ENCODE measurements at places on chromosomes 16 and 17.

GRCh38 chr16:80084614-80085013, 456.2 kb upstream of the DYNLRB2 start:
- no peak for DNase-seq

DNA sequence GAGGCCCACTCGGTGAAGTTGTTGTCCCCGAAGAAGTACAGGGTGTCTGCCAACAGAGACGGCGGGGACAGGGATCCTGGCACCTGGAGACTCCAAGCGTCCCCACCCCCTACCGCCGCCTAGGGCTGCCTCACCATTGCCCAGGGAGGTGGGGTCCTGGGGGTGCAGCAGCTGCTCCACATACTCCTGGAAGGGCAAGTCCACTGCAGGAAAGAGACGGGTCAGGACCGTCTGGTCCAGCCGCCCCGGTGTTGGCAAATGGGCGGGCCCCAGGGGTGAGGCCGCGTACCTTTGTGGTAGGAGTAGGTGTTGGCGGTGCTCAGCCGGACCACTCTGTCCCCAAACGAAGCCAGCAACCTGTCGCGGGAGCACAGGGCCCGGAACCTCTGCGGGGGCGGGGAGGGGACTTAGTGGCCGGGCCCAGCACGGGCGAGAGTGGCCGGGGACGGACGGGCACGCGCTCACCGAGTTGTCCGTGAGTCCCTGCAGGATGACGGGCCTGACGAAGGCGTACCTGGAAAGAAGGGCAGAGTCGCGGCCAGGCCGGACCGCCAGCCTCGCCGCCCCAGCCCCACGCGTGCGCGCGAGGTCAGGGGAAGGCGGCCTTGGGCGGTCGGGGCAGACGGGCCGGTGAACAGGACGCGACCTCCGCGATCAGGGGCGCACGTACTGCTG, 601 bp downstream of the JMJD8 start:
- DNase-seq: no peak

DNA sequence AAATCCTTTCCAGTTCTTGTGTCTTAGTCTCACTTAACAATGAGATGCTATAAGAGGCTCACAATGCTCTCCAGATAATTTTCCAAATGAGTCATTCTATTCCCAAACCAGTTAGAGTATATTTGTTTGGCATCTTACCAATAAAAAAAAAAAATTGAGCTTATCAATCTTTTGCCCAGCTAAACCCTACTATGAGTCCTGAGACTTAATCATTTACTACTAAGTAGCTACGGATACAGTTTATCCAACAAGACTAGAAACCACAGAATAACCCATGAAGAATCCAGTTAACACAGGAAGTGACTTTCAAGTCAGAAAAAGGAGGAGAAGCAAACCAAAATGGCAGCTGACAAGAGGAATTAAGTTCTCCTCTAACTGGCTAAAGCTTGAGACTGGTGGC, 330.3 kb upstream of the XYLT1 start:
- DNase-seq: no peak

DNA sequence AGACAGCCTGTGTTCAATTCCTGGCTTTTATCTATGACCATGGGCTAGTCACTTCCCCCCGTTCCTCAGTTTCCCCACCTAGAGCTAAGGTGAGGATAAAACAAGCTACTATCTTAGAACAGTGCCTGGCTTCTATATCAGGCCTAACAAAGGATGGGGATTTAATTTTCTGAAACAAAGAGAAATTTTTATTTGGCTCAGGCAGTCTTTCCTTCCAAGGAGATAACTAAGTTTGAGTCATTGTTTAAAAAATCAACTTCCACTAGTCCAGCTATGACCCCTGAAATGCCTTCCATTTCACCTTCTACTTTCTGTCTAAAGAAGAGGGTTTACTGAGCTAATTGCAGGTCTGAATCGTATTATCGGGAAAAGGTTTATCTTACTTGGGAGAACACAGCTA, 99.0 kb downstream of the CMIP start:
- DNase-seq: no peak

- DNase-seq: no peak
These were observed 5.1 kb downstream of the CFAP20 start for GRCh38 chr16:58123896-58124600.

GRCh38 chr17:52150935-52151334, 7.6 kb downstream of the CA10 start:
- no peak for DNase-seq

DNA sequence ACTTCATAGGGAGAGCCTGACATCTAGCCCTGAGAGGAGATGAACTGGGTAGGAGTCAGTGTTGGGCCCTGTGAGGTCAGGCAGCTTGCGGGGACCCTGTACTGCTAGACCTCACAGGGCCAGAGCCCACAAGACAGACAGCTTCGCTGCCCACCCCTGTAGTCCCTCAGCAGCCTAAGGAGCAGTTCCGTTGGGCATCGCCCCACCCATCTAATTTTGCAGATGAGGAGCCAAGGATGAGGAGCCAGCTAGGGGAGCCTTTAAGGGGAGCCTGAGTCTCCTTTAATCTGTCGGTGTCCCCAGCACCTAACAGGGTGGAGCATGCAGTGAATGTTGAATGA, 755 bp upstream of the TUFM start:
- no peak for DNase-seq

DNA sequence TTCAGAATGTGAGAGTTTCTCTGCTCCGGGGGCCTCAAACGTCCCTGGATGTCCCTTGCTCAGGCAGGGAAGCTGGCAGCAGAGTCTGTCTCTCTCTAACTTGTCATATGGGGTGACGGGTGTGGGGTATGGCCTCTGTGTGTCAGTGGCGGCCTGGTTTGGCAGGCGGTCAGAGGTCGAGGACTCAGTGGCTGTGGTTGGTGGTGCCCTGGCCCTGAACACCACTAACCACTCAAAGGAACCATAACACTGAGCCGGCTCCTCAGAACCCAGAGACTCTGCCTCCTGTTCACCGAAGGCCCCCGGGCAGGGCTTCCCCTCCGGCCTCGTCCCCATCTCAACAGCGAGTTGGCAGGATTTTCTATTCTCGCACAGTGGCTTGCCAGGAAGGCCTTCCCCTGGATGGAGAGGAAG, 677 bp downstream of the P2RX1 start:
- DNase-seq: no peak

DNA sequence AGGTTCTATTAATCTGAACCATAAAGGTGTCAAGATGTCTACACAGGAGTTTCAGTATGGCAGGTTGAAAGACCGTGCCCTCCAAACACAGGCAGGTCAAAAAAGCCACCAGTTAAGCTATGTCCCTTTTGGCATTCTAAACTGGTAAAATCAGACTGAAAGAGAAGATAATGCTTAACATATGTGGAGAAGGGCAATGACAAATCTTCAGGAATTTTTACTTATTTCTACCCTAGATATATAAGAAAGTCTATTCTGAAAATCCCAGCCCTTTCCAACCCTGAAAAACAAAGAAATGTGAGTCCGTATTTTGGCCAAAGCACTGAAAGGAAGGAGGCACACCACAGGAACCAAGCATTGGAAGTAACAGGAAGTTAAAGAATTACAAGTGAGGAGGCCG, 16.5 kb downstream of the AP1G1 start:
- no peak for DNase-seq

- no peak for DNase-seq
These were observed 19.1 kb downstream of the ETV4 start for GRCh38 chr17:43526886-43527648.

GRCh38 chr17:57468932-57469775, 212.8 kb downstream of the MSI2 start:
- no peak for DNase-seq

GRCh38 chr16:30054959-30055553, 10.5 kb upstream of the ALDOA start:
- DNase-seq: no peak

DNA sequence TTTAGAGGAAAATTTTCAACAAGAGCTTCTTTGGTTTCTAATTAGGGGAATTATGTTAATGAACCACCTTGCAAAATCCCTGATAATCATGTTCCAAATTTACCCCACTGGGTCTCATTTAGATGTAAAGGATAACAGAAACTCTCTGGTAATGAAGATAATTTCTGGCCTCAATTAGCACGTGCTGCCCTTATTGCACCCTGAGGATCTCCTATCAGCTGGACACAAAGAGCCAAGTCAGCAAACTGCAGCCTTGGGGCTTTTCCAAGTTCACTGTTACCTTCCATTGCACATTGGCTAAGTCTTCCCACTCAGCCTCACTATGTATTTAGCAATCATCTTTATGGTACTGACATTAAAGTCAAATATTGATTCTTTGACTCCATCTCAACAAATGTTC, 78.1 kb downstream of the GP2 start:
- DNase-seq: no peak

GRCh38 chr17:34570506-34570905, 8.9 kb upstream of the TMEM132E start:
- DNase-seq: no peak

DNA sequence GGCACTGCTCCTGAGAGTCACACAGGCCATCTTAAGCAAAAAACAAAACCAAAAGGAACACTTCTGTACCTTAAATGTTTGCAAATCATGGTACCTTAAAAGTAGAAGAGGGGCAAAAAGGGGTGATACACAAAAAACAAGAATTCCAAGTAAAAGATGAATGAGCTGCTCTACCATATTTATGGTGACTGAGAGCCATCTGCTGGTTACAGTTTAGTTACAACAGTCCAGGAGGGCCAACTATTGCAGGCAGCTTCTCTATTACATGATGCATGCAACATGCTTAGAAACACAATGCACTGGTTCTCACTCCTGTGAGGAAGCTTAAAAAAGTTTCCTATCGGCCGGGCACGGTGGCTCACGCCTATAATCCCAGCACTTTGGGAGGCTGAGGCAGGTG, 53.5 kb downstream of the STX8 start:
- no peak for DNase-seq

DNA sequence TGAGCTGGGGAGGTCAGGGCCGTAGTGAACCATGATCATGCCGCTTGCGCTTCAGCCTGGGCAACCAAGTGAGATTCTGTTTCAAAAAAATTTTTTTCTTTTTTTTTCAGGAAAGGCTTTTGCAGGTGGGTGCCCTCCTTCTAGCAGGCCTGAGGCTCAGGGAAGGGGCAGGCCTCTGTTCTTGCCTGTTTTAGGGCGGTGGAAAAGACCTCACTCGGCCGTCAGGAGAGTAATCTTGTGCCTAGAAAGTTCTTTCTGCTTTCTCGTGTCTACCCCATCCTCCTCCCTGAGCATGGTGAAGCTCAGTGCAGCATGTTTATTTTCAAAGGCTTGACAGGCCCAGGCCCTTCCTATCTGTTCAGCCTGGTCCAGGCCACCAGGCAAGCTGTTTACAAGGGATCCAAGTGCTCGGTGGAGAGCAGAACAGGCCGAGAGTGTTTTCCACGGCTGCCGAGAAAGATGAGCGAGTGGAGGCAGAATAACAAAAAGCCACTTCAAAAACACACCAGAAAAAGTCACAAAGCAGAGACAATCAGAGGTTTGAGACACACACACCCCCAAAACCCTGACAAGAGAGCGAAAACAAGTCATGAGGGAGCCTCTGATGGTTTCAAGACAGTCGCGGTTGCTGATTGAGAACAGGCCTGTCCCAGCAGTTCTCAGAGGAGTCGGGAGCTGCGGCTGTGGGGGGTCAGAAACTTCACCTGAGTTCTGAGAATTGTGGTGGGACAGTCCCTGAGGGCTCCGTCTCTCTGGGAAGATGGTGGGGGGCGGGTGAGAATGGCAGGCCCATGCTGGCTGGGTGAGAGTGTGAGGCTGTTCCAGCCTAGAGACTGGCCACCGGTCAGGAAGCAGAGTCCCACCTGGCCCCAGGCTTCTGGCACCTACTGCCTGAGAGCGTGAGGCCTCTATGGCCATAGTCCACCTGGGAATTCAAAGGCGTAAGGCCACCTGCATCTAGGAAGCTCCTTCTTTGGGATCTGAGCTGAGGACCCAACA, 37.5 kb upstream of the CCR7 start:
- DNase-seq: no peak

DNA sequence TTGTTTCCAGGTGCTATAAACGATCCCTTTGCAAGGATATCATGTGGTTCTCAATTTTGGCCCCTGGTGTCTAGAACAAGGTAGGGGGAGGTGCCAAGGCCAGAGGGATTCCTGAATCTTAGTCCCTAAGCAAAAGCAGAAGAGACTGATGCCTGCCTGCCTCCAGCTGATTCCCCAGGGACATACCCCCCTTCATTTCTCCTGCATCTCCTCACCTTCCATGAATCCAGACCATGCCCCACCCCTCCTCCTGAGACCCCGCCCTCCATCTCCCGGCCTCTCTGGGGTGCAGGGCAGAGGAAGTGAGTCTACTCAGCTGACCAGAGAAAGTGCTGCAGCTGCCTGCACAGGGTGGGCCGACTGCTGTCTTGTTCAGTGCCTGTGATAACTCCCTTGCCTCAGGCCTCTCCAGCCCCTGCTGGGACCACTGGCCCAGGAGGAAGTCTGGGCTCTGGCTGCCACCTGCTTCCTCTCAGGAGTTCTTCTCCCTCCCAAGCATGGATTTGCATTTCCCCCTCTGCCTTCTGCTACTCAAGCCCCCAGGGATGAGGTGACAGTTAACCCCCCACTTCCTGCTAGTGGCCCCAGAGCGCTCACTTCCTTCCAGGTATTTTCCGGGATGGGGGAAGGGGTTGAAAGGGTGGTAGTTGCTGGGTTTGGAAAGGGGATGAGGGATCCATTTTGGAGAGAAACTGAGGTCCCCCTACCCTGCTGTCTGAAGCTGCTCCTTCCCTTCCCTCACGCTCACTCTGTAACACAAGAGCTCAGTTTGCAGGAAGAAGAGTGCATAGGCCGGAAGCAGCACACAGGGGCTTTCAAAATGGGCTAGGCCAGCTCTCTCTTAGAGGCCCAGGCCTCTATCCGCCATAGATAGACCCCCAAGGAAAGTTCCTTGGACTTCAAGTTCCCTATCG, 10.5 kb upstream of the TSPOAP1 start:
- no peak for DNase-seq

DNA sequence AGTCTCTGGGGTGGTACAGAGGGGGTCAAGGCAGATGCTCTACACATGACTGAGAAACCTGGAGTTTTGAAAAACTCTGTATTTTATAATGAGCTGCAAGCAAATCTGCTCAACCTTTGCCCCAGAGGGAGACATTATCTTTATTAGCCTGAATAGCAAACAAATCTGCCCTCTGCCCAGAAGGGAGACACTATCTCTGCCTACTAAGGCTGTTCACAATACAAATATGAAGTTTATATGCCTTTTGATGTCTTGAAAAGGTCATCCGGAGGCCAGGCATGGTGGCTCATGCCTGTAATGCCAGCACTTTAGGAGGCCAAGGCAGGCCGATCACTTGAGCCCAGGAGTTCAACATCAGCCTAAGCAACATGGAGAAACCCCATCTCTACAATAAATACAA, 11.0 kb upstream of the XYLT1 start:
- DNase-seq: no peak

- DNase-seq: no peak
These were observed 3.1 kb upstream of the GSE1 start for GRCh38 chr16:85610059-85610445.

GRCh38 chr16:89583197-89583894, 7.8 kb downstream of the CPNE7 start:
- no peak for DNase-seq

GRCh38 chr16:56869513-56870275, 4.7 kb downstream of the SLC12A3 start:
- no peak for DNase-seq

- DNase-seq: no peak
These were observed 14.7 kb upstream of the FAM83G start for GRCh38 chr17:19019041-19019941.

DNA sequence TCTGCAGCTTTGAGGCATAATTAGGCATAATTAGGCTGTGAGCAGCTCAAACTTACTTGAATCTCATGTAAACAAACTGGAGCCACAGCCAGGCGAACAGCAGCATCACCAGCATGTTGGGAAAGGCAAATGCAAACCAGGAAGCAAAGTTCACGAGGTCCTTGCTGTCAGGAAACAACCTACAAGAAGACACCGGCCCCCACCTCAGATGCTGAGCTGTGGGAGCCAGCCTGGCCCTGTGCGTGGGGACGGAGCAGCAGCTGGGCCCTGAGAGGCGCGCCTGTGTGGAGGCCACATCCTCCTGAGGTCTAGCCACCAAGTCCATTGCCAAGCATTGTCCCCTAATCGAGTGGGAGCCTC, 12.2 kb downstream of the SLC13A5 start:
- no peak for DNase-seq
